ENCODE measurements at places on chromosomes 1 and 21. TPM values are rescaled to one million over a fixed set of nuclear protein-coding genes. Genes with fewer than 3 reads are reported as not detected.
A peak's percentile ranks its signal among the peaks of the same experiment; 100 is the strongest.

DNA sequence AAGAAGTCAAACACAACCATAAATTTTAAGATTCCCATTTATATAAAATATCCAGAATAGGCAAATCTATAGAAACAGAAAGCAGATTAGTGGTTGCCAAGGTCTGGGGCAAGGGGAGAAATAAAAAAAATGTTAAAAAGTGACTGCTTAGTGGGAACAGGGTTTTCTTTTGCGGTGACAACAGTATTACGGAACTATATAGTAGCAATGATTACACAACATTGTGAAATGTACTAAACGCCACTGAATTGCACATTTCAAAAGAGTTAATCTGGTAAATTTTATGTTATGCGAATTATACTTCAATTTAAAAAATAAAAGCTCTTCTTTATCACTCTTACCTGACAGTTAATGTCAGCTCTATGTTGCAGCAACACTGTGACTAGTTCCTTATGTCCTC is 105.2 kb downstream of the ACBD6 start:
- no peak for DNase-seq

GRCh38 chr1:206686478-206687249 is 2.0 kb downstream of the MAPKAPK2 start:
- DNase-seq: no peak

- DNase-seq: peak; percentile 56
Measured at GRCh38 chr1:26744075-26744959, 43.4 kb upstream of the PIGV start.

DNA sequence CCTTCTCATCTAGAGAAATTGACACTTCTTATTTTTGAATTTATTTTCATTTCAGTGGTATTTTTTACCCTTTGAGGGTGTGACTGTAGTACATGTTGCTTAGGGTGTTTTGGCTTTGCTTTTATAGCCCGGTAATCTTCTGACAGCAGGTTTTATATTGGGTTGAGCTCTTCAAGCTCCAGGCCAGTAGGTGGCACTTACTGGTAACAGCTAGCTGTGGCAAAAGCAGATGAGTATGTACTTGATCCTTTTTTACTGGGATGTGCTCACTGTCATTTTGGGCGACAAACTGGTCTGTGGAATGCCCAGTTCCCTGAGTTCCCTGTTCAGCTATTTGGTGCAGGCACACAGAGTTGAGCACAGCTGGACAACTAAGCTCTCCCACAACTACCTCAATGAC is 916.2 kb upstream of the B3GALT2 start:
- DNase-seq: no peak

DNA sequence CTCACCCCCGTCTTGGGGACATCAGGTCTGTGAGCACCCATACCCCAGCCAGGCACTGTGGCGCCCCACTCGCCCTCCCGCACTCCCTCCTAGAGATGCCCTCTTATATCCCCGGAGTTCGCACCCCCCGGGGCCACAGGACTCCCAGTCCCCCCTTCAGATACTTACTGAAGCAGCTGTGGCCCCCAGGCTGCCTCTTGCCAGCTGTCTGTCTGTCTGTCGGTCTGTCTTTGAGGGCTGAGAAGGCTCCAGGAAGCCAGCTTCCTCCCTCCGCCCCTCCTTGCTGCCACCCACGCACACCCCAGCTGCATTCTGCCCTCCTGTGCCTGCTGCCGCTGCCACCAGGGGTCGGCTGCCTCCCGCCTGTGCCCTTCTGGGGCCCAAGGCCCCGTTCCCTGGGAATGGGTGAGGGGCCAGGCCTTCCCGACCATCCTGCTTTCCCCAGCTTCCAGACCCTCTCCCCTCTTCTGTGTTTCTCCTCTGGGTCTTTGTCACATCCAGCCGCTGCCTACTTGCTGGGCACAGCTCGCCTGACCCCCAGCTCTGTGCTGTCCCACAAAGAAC is at the start of gene PTPN7:
PTPN7 (minus strand) TSS at position 226 of the 564 bp plus-strand sequence. CDS start 1,200 bp downstream, outside the sequence.
- DNase-seq: peak; percentile 70

- DNase-seq: no peak
Measured at GRCh38 chr1:27891196-27891889, 19.0 kb downstream of the THEMIS2 start.

GRCh38 chr1:27566462-27567145 is 37.3 kb downstream of the AHDC1 start:
- DNase-seq: no peak

GRCh38 chr21:29641001-29641634 is 298.7 kb downstream of the GRIK1 start:
- DNase-seq: no peak

GRCh38 chr1:2151252-2151651 is 43.3 kb downstream of the FAAP20 start:
- no peak for DNase-seq

DNA sequence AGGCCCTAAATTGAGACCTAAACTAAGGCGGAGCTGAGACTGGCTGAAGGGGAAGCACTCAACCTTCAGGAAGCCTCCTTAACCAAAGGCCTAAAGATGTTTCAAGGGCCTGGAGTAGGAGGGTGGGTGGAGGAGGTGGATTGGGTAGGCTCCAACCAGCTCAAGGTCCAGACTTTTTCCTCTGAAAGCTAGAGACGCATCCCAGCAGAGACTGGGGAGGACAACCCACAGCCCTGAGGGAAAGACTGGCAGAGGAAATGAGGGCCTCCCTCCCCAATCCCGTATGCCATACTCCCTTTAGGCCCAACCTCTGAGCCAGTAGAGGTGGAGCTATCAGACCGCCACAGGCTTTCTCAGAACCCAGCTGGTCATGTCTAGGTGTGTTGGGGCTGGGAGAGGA is 1.1 kb downstream of the ECM1 start:
- no peak for DNase-seq

- no peak for DNase-seq
Measured at GRCh38 chr1:226365831-226366231, 42.1 kb downstream of the PARP1 start.

DNA sequence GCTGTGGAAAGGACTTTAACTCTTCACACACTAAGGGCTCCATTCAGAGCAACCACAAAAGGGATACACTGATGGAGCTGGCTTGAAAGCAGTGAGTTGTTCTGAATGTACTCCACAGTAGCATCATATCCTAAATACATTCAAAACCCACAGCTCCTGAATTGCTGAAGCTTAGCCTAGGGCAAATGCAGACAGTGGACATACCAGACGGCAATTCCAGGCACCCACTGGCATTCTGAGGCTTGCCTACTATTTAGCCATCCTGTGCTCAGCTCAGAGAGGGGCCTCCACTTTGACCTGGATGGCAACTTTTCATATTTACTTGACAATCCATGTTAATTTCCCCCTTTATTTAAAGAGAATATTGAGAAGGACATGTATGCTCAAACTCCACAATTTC is 303.5 kb downstream of the NTNG1 start:
- no peak for DNase-seq

DNA sequence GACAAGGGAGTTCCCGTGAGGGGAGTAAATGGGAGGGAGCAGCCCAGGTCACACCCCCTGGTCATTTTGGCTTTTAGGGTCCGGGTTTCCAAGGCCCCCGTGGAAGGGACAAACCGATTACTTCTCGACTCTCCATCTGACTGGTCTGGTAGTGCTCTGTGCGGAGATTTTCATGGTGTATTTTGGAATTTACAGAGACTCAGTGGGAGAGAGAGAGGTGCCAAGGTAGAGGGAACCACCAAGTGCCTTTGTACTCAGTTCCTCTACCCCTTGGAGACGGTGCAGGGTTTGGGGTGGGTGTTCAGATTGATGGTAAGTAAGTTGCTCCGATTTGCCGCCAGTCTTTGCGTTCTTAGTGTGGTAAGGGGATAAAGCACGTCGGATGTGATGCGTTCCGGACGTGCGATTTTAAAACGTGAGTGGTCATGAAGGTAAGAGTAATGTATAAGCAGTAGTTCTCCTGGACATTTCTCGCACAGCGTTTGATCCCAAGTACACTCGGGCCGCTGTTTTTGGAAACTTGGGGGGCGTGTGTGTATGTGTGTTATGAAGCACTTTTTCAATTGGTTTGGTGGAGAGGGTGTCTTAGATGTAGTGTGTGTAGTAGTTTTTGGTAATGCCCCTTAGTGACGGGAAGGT is 682 bp downstream of the SUCO start:
- peak; percentile 42 for DNase-seq

DNA sequence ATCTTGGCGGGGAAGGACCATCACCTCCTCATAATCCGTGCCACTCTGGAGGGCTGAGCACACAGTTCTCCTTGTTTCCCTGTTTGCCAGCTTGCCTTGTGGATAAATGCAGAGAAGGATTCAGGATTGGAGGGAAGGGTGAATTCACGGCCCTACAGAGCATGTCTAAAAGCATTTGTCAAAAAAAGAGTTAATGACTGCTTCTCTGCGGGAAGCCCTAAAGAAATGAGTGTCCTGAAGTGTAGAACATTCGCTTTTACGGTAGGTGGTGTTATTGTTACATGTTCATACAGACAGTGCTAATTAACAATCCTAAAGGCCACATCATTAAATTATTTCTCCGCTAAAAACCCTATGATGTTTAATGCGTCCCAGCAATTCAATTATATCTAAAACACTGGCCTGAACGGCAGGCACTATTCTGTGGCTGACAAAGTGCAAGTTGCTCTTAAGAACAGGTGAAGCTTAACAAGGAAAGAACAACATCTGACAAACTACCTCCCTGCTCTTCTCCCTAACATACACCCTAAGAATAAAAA is 112.3 kb upstream of the NFIA start:
- DNase-seq: no peak

DNA sequence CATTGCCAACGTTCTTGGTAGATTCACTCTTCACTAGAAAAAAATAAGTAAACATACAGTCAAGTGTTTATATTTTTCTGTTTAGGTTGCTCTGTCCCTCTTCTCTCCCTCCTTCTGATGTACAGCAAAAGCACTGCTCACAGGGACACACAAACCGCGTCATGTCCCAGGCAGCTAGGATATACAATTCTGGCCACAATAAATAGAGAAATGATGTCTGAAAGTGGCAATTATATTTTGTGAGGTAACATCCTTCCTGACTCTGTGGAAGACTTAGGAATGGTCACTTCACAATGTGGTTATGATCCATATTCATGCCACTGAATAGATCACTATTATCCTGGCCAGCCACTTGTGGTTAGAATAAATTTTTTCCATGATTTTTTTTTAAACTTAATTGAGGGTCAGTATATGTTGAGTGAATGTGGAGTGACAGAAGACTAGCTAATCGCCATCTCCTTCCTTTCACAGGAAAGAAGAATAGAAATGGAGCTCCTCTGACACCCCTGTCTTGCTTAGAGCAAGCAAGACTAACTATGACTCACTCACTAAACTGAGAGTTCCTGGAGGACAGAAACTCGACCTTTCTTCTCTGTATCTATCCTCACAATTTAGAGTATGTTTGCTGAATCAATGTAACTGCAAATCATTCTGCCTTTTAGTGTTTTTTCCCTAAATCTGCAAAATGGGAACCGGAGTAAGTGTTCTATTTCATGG is 54.0 kb downstream of the ZNHIT6 start:
- no peak for DNase-seq

DNA sequence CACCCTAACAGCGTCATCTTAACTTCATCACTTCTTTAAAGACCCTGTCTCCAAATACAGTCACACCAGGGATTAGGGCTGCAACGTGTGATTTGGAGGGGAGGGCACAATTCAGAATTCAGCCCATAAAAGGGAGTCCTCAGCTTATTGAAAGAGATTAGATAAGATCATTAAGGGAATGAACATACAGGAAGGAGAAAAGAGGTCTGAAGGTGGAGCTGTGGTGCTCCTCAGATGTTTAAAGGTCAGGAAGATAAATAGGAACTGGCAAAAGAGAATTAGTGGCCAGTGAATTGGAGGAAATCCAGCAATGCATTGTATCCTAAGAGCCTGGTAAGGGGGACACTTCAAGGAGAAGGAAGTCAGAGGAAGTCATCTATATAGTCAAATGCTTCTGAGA is 113.5 kb downstream of the PROX1 start:
- DNase-seq: no peak

DNA sequence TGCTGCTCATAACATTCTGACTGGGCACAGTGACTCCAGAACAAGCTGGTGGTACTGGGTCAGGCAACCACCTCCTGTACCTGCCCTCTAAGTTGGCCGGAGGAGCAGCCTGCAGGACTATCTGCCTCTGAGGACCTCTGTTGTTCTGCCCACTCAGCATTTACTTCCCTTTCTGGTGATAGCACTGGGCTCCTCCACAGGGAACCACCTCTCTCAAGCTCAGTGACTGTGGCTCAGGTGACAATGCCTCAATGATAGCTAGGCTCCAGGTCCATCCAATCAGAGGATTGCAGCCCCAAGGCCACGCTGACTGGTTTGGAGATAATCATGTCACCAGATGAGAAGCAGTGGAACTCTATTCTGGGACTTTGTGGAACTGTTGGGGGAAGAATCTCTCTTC is 15.8 kb downstream of the SLC41A1 start:
- no peak for DNase-seq

CHRNB2 gene
- 0.31 TPM for total RNA-seq

GREM2 gene
- total RNA-seq: 10.0 TPM

SFN gene
- total RNA-seq: 202 TPM

SIM2 gene
- not detected for total RNA-seq
